ENCODE measurements at places on chromosomes 11 and 22. TPM values are rescaled to one million over a fixed set of nuclear protein-coding genes. Genes with fewer than 3 reads are reported as not detected.

Gene PANX3
- not detected for total RNA-seq

DNA sequence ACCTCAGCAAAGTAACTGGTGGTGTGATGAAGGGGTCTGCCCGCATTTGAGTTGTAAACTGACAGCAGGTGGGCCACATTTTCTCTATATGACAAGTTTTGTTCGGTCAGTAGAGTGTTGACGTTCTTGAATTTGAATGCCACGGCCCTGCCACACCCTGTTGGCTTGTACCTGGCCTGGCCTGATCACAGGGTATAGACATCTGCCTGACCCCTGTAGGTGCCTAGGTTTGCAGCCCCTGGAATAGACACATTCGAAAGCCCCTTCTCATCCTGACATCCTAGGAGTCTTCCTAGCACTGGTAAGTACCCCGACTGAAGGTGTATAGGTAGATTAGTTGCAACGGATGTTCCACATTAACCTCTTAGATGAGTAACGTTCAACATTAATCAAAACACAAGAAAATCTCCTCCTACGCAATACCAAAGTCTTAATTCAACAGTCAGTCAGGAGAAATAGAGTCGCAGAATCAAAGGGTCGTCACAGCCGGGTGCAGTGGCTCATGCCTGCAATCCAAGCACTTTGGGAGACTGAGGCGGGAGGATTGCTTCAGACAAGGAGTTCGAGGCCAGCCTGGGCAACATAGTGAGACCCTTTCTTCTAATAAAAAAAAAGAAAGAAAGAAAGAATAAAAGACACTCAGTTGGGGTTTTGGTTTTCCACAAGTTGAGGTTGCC is 43.6 kb upstream of the CD5 start:
- no peaks in the 10 kb centered on the region for H3K36me3 ChIP-seq
- H3K4me3 ChIP-seq = no peak overlapping the region
- peaks cover 6% of the 10 kb centered on the region for H3K4me1 ChIP-seq
- DNase-seq = no peak

GRCh38 chr11:116901964-116902688 is 64.7 kb upstream of the APOA1 start:
- no peak for DNase-seq
- H3K4me3 ChIP-seq = no peak overlapping the region
- peaks cover 24% of the 10 kb centered on the region for H3K36me3 ChIP-seq
- H3K4me1 ChIP-seq = no peaks in the 10 kb centered on the region

GRCh38 chr11:95780544-95780943 is 9.0 kb downstream of the FAM76B start:
- DNase-seq = no peak
- H3K4me3 ChIP-seq = no peak overlapping the region
- no peak overlapping the region for H3K27ac ChIP-seq

Gene JHY
- 3.5 TPM for total RNA-seq

GRCh38 chr11:62888406-62888805 is 7.7 kb downstream of the SLC3A2 start:
- H3K4me3 ChIP-seq = peak overlapping the region; percentile 1
- no peak for DNase-seq
- no peaks in the 10 kb centered on the region for H3K27me3 ChIP-seq

GRCh38 chr11:126575849-126576248 is 220.4 kb downstream of the ST3GAL4 start:
- H3K4me3 ChIP-seq = no peak overlapping the region
- no peak for DNase-seq
- H3K27ac ChIP-seq = no peak overlapping the region
- peaks cover 67% of the 10 kb centered on the region for H3K27me3 ChIP-seq

Gene KCNA4
- total RNA-seq = 0.27 TPM

Gene SORL1
- 31.8 TPM for total RNA-seq

- no peaks in the 10 kb centered on the region for H3K36me3 ChIP-seq
- H3K4me3 ChIP-seq = no peak overlapping the region
- H3K27ac ChIP-seq = no peak overlapping the region
- H3K4me1 ChIP-seq = no peaks in the 10 kb centered on the region
These were observed 42.7 kb upstream of the SLC1A2 start for GRCh38 chr11:35461917-35462538.

Gene CALCA
- 0.57 TPM for total RNA-seq

Gene RGL4
- 0.07 TPM for total RNA-seq

Gene DHCR7
- 137 TPM for total RNA-seq

DNA sequence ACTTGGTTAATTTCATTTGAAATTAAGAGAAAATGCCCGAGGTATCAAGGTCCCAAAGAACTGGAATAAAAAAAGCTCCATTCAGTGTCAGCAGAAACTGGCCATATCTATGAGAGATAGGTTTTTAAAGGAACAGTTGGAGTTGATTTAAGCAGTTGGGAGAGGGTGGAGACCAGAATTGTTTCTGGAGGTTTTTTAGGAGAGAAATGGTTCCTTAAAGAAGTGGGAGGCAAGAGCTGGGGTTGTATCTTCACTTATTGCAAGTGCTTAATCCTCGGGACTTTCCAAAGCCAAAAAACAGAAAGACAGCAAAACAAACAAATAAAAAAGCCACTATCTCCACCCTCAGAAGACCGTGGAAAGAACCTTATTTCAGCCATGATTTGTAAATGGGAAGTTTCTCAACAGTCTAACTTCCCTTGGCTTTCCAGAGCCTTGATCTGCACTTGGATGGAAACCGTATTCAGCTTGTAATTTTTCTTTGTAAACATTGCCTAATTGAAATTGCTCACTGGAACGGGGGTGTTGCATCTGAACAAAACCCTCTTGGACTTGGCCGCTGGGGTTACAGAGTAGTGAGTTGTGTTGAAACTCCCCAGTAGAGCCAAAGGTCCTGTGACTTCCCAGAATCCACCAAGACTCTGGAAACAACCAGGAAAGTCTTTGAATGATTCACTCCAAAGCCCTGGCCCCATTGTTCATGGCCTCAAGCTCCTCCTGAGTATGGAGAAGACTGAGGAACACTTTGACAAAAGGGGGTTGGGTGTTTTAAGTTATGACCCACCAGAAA is 115.6 kb downstream of the SLC1A2 start:
- no peak overlapping the region for H3K4me3 ChIP-seq
- no peak overlapping the region for H3K27ac ChIP-seq
- peaks cover 8% of the 10 kb centered on the region for H3K27me3 ChIP-seq

Gene C1QTNF4
- 4.0 TPM for total RNA-seq

Gene OTOG
- total RNA-seq = 0.78 TPM

Gene PLET1
- total RNA-seq = not detected

Gene ANO1
- 8.7 TPM for total RNA-seq

DNA sequence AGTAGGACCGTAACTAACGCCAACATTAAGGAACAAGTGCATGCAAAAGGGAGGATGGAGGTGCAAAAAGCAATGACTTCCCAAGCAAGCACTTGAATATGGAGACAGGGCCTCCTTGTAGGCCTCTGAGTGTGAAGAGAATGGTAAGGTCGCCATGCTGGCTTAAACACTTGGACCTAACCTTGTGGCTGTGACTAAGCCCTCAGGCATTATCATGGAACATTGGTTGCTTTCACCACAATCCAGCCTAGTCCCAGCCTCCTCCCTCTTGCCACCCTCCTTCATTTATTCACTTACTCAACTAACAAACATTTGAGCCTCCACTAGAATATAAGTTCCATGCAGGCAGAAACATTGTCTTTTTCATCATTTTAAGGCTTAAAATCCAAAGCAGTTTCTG is 11.9 kb upstream of the SYTL2 start:
- H3K36me3 ChIP-seq = no peaks in the 10 kb centered on the region
- no peak for DNase-seq
- H3K4me1 ChIP-seq = peaks cover 8% of the 10 kb centered on the region
- H3K27me3 ChIP-seq = peaks cover 9% of the 10 kb centered on the region

- peaks cover 20% of the 10 kb centered on the region for H3K27me3 ChIP-seq
- H3K27ac ChIP-seq = no peak overlapping the region
- DNase-seq = no peak
- no peaks in the 10 kb centered on the region for H3K4me1 ChIP-seq
- H3K36me3 ChIP-seq = no peaks in the 10 kb centered on the region
These were observed 31.3 kb downstream of the LMO1 start for GRCh38 chr11:8232414-8232813.

DNA sequence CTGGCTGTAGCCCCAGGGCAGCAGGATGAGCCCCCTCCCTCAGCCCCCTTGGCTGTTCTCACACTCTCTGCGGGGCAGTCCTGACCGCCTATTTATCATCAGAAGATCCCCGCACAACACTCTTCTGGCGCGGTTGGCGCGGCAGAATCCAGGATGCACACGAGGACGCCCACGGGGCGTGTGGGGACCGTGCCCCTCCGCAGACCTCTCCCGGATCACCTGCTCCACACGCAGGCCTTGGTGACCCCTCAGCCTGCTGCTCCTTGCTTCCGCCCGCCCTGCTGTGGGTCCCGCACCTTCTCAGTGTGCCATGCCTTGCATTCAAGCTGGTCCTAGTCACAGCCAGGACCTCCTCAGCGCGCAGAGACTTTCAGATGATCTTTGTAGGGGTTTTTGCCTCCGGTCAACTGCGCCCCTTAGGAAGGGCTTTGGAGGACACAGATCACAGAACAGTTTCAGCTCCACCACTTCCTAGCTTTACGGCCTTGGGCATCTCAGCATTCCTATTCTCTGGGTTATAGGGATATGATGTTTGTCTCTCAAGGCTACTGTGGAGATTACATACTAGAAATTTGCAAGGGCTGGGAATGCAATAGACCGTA is 841 bp upstream of the TUB start:
- H3K4me3 ChIP-seq = peak overlapping the region; percentile 75
- peaks cover 9% of the 10 kb centered on the region for H3K4me1 ChIP-seq
- DNase-seq = no peak
- no peak overlapping the region for H3K27ac ChIP-seq

Gene PLEKHB1
- 117 TPM for total RNA-seq

DNA sequence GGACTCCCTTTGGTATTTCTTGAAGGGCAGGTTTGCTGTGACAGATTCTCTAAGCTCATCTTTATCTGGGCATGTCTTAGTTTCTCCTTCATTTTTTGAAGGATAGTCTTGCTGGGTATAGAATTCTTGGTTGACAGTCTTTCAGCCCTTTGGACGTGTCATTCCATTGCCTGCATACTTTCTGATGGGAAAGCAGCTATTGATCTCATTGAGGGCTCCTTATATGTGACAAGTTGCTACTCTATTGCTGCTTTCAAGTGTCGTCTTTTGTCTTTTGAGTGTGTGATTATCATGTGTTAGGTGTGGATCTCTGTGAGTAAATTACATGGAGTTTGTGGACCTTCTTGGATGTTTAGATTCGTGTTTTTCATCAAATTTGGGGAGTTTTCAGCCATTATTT is 21.9 kb downstream of the IGHMBP2 start:
- H3K27ac ChIP-seq = no peak overlapping the region
- no peaks in the 10 kb centered on the region for H3K27me3 ChIP-seq
- no peaks in the 10 kb centered on the region for H3K4me1 ChIP-seq
- no peak overlapping the region for H3K4me3 ChIP-seq
- H3K36me3 ChIP-seq = peaks cover 59% of the 10 kb centered on the region

GRCh38 chr22:28397306-28397705 is 282.3 kb downstream of the TTC28 start:
- no peak for DNase-seq
- H3K36me3 ChIP-seq = peaks cover 3% of the 10 kb centered on the region
- H3K4me1 ChIP-seq = peaks cover 14% of the 10 kb centered on the region
- H3K27me3 ChIP-seq = no peaks in the 10 kb centered on the region

Gene MRPL40
- 23.6 TPM for total RNA-seq

GRCh38 chr11:74675761-74676160 is 55.5 kb downstream of the CHRDL2 start:
- H3K4me3 ChIP-seq = no peak overlapping the region
- H3K4me1 ChIP-seq = no peaks in the 10 kb centered on the region
- no peak for DNase-seq
- no peak overlapping the region for H3K27ac ChIP-seq

GRCh38 chr11:70913715-70914231 is 338.6 kb downstream of the SHANK2 start:
- H3K36me3 ChIP-seq = peaks cover 5% of the 10 kb centered on the region
- H3K4me3 ChIP-seq = no peak overlapping the region
- DNase-seq = no peak
- H3K4me1 ChIP-seq = peaks cover 12% of the 10 kb centered on the region

DNA sequence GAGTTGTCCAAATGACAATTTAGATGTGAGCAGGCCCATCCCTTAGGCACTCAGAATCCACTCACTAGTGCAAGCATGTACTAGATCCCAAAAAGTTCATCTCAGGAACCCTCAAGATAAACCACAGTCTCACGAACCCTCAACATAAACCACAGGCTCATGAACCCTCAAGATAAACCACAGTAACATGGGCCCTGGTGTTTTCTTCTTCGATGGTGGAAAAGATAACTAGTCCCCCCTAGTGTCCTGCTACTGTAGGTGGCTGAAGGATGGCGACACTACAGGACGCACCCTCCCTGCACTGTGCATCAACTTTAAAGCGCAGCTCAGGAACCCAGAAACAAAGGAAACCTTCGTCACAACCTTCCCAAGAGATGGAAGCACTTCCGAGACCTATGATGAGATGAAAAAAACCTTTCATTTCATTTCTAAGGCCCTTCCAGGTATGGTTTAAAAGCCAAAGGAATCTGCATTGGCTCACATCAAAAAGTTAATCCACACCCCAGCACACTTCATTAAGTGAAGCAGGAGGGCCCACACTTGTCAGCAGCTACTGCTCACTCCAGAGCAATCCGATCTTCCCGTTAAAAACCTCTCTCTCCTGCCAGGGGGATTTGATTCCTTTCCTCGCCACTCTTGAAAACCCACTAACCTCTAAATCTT is 2.4 kb downstream of the LARGE1 start:
- H3K27ac ChIP-seq = no peak overlapping the region
- H3K36me3 ChIP-seq = peaks cover 9% of the 10 kb centered on the region
- H3K27me3 ChIP-seq = no peaks in the 10 kb centered on the region

DNA sequence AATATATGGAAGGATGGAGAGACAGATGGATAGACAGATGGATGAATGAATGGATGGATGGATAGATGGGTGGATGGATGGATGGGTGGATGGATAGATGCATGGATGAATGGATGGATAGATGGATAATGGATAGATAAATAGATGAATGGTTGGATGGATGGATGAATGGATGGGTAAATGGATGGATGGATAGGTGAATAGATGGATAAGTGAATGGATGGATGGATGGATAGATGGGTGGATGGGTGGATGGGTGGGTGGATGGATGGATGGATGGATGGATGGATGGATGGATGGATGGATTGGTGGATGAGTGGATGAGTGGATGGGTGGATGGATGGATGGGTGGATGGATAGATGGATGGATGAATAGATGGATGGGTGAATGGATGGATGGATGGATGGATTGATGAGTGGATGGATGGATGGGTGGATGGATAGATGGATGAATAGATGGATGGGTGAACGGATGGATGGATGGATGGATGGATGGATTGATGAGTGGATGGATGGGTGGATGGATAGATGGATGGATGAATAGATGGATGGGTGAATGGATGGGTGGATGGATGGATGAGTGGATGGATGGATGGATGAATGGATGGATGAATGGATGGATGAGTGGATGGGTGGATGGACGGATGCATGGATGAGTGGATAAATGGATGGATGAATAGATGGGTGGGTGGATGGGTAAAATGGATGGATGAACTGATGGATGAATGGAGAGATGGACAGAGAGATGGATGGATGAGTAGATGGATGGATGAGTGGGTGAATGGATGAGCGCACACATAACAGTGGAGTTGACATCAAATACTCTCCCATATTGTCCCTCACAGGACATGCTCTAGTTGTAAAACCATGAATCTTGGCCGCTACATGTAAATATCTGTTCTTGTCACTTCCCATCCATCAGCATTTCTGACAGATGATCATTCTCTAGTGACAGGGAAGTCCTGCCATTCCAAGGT is 8.8 kb downstream of the LSP1 start:
- no peak for DNase-seq
- H3K4me3 ChIP-seq = no peak overlapping the region
- no peaks in the 10 kb centered on the region for H3K4me1 ChIP-seq
- H3K27me3 ChIP-seq = peaks cover 6% of the 10 kb centered on the region

GRCh38 chr11:117232911-117233409 is 489 bp downstream of the RNF214 start:
- DNase-seq = peak; percentile 35
- peaks cover 6% of the 10 kb centered on the region for H3K36me3 ChIP-seq
- H3K27ac ChIP-seq = peak overlapping the region; percentile 92
- H3K4me3 ChIP-seq = peak overlapping the region; percentile 88
